ENCODE measurements at places on chromosomes 12 and 14.
A peak's percentile ranks its signal among the peaks of the same experiment; 100 is the strongest.

GRCh38 chr12:14362352-14362751 is 3.1 kb upstream of the ATF7IP start:
- DNase-seq = no peak

DNA sequence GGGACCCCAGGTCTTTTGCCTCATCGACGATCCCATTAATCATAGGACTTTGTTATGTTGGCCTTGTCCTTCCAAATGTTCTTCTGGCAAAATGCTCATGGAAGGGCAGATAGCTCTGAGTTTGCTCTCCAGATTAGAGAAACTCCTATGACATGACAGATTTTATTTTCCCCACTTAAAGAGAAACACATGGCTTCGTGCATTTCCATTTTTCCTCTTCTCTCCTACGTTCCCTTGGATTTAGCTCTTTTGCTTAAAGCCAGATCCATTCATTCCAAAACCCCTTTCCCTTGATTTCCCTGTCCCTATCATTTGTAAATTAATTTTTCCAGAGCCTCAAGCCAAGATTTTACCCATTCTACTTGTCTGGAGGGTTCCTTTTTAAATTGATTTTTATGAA is 2.9 kb downstream of the PRIMA1 start:
- DNase-seq = no peak

DNA sequence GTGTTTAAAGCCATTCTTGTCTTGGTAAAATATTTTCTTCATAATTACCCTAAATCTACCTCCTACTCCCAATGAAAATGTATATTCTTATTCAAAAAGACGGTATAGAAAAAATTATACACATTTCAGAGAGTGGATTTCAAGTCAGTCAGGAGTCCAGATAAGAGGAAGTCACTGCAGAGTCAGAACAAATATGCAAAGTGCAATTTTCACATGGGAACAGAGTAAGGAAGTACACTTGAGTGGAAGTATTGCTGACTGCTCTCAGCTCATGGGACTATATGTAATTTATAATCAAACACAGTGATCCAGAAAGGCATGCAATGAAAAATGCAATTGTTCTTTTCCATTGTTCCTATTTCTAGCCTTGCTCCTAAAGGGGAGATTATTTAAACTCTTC is 1128.0 kb downstream of the AACS start:
- DNase-seq = no peak

GRCh38 chr12:24072302-24072701 is 122.8 kb upstream of the SOX5 start:
- no peak for DNase-seq

DNA sequence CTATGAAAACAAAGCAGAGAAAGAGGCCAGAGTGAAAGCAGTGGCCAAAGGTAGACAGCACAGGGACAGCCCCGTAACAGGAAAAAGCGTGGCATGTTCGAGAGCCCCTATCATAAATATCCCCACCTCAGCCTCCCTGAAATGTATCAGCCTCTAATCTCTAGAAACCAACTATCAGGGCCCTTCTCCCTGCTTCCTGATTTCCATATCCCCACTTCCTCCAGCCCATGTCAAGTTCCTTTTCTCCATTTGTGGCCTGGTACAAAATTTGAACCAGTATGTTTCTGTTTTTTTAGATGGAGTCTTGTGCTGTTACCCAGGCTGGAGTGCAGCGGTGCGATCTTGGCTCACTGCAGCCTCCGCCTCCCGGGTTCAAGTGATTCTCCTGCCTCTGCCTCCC is 16.9 kb downstream of the DEPDC4 start:
- DNase-seq = no peak

DNA sequence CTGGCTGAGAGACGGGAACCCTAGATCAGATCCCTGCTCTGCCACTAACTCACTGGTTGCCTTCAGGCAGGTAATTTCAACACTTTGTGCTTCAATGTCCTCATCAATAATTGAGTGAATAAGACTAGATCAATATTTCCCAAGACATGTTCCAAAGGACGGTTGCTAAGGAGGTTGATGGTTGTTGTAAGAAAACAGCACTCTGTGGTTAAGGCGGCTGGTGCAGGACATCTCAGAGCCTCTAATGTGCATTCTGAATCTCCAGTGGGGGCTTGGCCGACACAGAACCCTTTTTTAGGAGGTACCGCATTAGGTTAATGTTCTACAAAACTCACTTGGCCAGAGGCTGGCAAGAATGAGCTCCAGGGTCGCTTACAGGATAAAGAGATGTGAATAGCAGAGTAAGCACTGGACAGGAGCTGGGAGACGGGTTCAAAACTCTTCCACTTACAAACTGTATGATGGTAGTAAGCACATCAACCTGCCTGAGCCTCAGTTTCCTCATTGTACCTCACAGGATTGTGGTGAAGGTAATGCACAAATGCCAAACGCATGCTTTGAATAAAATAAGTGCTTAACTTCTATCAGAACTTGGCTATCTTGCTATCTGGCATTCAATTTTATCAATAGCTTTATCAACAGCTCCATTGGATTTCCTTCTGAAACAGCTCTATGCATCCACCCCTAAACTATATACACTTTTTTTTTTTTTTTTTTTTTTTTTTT is 136.9 kb upstream of the PARP11 start:
- no peak for DNase-seq

GRCh38 chr14:93909429-93910128 is 17.6 kb upstream of the FAM181A start:
- no peak for DNase-seq

- DNase-seq = no peak
Measured at GRCh38 chr14:102824832-102825231, 47.6 kb downstream of the TRAF3 start.

DNA sequence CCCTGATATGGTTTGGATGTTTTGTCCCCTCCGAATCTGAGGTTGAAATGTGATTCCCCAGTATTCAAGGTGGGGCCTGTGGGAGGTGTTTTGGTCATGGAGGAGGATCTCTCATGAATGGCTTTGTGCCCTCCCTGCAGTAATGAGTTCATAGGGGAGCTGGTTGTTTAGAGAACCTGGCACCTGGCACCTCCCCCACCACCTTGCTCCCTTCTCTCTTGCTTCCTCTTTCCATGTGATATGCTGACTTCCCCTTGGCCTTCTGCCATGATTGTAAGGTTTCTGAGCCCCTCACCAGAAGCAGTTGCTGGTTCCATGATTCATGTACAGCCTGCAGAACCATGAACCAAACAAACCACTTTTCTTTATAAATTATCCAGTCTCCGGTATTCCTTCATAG is 32.6 kb downstream of the CD163L1 start:
- no peak for DNase-seq

DNA sequence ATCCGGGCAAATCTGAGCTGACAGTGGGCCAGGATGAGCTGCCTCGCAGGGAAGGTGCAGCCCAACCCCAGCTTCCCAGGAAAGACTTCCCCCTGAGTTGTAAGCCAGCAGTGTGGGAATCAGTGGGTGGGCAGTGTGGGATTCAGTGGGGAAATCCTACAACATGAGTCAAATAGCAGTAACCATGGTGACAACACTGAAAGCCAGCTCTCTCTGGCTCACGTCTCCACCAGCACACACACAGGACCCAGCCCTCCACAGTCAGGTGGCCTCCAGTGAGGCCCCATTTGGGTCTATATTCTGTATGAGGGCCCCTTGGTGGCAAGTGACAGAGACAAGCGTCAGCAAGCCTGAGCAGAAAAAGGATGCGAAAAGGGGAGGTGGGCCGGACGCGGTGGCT is 6.0 kb upstream of the LGALS3 start:
- DNase-seq = peak; percentile 88

DNA sequence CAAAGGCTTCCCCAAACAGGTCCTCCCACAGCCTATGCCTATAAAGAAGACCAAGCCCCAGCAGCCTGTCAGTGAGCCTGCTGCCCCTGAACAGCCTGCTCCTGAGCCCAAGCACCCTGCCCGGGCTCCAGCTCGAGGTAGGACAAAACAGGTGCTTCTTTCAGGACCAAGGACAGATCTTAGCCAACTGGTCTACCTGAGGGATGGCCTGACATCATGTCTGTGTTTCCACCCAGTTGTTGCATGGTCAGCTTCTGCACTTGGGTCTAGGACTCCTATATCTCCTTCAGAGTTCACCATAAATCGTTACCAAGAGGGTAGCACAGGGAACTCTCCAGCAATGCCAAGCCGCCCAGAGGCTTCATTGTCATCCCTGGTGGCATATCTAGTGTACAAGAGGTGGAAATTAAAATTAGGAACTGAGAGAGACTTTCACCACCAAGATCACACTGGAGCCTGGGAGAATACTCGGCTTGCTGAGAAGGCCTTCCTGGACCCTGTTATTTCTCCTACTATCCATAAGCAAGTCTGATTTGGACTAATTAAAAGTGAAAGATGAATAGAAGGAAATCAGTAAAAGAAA is 38.2 kb upstream of the OAS1 start:
- no peak for DNase-seq

GRCh38 chr12:91138337-91138920 is 27.1 kb upstream of the LUM start:
- no peak for DNase-seq

DNA sequence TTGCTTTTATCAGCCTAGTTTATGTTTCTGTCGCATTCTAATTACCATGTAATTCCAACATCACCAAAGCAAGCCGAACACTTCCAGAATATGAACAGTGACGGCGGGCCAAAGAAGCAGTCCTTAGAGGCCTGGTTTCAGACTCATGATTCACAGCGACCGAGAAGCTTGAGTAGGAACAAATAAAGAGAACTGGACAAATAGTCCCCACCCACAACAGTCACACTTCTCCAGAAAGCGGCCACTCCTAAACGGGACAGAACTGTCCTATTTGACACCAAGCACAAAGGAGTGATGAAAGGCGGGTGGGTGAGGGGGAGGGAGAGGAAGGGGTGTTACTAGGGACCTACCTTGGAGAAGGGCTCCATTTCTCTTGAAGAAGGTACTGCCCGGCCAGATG is 136.4 kb downstream of the FOXN3 start:
- DNase-seq = no peak

DNA sequence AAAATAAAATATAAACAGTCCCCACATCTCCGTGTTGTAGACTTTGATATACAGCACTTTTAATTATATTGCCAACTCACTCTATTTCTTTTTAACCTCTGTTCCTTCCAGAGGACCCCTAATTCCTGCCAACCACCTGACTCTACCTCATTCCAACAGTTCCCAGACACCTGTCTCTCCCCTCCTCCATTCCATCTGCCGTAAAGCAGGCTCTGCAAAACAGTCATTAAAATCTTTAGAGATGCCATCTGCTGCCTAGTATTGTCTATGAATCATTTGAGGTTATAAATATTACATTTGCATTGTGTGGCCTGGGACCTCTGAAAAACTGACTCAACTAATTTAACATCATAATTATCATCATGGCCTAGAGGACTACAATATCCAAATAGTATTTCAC is 148.8 kb upstream of the DCN start:
- DNase-seq = no peak

DNA sequence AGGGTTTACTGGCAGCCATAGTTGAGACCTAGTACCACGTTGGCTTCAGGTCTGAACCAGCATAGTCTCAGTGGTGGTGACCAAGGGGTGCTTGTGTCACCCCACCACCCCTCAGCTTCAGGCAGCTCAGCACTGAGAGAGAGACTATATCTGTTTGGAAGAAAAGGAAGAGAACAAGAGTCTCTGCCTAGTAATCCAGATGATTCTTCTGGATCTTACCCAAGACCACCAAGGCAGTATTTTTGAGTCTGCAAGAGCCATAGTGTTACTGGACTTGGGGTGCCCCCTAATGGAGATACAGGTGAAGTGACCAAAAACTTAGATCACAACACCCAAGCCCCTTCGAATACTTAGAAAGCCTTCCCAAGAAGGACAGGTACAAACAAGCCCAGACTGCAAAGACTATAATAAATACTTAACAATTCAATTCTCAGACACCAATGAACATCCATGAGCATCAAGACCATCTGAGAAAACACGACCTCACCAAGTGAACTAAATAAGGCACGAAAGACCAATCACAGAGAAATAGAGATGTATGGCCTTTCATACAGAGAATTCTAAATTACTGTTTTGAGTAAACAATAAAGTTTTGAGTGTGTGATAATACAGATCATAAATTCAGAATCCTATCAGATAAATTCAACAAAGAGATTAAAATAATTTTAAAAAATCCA is 107.0 kb downstream of the HELB start:
- DNase-seq = peak; percentile 71

DNA sequence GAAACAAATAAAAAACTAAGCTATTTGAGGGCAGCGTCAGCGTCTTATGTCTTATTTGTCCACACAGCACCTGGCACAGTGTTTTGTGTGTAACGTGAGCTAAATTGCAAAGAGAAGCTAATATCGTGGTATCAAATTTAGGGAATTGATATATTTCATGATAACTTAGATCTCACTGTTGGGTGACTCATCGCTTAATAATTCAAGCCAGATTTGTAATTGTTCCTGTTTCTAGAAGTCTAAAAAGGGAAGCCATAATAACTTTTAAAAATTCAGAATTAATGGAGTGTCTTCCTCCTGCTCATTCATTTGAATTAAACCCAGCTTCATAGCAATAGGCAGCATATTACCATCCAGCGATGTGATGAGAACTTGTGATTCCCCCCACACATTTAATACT is 214.7 kb downstream of the PDZRN4 start:
- no peak for DNase-seq

DNA sequence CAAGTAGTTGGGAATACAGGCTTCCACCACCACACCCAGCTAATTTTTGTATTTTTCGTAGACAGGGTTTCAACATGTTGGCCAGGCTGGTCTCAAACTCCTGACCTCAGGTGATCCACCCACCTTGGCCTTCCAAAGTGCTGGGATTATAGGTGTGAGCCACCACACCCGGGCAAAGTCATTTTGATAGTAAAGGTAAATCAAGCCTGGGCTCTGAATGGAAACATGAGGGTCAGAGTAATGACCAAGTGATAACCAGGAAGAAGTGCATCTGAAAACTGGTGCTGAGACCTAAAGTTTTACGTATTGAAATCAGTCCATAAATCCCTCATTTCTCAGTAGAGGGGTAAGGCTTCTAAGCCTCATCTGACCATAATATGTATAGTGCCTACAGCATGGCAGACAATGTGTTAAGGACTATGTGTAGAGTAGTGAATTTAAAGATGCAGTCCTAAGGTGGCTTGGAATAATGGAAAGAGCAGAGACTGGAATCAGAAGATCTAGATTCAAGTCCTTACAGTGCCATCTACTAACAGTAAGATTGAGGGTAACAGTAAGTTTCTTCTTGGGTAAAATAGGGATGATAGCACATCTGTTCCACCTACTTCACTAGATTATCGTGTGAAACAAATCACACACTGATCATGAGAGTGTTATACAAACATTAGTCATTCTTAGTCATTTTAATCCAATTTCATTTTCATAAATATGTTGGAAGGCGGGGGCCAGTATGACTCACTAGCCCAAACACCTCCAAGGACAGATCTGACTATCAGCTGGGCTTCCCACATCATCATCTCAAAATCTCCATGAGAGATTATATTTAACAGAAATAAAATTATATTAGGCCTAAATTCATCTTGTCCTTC is 11.2 kb downstream of the MAP4K5 start:
- no peak for DNase-seq
